ENCODE measurements at places on chromosomes 3 and 15.
A peak's percentile ranks its signal among the peaks of the same experiment; 100 is the strongest.

- no peak for DNase-seq
Measured at GRCh38 chr3:195078891-195079440, 192.0 kb downstream of the XXYLT1 start.

DNA sequence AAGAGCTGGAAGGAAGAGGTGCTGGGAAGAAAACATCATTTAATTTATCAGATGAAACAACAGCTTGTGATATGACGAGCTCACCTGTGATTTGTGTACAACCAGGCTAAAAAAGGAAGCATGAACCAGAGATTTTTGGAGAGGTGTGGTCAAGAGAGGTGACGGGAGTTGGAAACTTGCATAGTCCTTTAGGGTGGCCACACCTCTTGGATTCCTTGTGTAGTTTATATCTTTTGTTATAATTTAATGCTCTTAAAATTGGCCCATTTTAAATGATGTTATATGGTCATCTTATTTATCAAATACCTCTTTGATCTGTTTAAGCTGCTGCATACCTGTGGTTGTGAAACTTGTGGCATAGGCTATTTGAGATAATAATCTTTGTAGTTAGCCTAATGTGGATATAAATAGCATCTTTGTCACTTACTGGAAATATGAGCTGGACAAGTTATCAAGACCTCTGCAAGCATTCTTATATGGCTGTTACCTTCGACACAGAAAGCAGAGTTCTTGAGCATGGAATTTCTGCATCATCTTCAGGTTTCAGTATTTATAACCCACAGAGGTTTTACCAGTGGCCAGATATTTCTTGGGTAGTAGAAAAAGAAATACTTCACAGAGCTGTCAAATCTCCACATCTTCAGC lies 49.1 kb downstream of the IL1RAP start:
- DNase-seq, result no peak

DNA sequence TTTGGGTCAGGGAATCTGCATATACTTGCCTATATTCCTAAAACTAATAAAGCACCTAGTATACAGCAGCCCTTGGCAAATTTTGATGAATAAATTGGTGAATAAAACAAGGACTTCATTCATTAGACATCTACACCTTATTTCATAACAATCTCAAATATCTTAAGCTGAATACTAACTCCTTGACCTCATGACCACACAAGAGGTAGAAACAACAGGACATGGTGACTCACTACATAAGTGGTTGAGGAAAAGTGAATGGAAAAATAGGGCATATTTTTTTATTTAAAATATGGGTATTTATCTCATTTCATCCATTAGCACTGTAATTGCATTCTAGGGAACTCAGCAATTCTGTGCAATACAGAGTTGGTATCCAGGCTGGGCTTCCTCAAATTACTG lies 7.8 kb upstream of the STAC start:
- DNase-seq, result peak; percentile 42

- DNase-seq, result no peak
Measured at GRCh38 chr3:37162501-37163245, 11.7 kb downstream of the LRRFIP2 start.

GRCh38 chr3:24305795-24306467 lies 188.7 kb downstream of the THRB start:
- DNase-seq, result no peak

DNA sequence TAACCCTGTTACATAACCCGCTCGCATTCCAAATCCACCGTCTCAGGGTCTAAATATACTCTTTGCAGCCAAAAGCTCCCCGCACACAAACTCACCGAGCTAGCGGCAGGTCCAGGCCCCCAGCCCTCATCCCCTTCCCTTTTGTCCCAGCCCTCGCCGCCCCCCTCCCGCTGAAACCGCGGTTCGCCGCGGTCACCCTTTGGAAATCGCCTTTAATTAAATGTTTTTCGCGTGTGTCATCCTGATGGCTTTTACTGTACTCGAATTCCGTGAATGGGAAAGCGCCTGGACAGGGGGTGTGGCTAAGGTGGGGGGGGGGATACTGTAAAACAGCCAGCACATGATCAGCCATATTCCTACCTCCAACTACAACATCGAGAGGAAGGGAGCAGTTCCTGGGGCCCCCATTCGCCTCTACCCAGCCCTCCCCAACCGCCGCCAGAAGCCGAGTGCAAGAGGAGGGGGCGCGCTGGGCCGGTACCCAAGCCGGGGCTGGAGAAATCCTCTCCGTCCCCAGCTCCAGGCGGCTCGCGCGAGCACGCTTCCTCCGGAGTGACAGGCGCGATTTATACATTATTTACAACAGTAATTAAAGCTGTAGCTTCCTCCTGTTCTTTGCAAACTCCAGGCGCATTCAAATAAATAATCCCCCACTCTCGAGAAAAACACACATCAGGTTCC lies 1.7 kb downstream of the RORA start:
- no peak for DNase-seq

- DNase-seq, result no peak
Measured at GRCh38 chr3:15794303-15794771, 3.4 kb downstream of the ANKRD28 start.

DNA sequence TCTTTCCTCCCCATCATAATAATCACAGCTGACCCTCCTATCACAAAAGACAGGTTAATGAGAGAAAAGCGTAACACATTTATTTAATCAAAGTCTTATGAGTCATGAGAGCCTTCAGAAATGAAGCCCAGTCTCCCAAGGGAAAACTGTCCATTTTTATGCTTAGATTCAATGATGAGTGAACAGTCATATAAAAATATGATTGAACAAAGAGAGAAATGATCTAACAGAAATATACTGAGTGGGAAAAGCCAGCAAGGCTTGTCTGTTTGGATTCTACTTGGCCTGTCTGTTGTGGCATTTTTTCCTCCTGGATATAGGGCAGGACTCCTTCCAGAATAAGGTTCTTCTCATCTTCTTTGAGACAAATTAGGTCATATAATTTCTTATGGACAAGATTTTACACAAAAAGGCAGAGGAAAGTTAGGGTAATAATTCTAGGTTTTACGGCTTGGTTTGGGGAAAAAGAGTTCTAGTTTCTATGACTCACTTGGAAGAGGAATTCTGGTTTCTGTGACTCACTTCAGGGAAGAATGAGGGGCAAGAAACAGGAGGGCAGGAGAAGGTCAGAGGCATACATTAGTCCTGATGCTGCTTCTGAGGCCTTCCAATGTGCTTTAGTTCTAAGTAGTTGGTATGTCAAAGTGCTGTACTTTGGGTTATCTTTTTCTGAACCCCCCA lies 534.2 kb downstream of the ZIC1 start:
- no peak for DNase-seq

GRCh38 chr3:32969656-32970055 lies 18.2 kb downstream of the CCR4 start:
- DNase-seq, result no peak

GRCh38 chr3:184805351-184806038 lies 6.5 kb upstream of the VPS8 start:
- no peak for DNase-seq

DNA sequence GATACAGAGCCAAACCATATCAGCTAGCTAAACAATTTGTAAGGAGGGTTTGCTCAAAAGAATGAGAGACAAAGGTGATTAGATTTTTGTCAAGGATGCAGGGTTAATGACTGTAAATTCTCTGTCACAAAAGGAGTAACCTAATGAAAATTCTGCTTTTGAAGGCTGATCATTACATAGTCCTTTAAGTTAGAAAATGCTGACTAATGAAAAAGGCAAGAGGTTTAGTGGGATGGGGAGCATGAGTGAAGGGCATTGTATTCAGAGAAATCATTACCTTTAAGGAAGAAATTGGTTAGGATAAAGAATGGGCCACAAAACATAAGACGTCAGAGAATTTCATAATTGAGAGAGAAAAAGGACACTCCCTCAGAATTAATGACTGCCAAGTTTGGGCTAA lies 97.7 kb downstream of the TP63 start:
- no peak for DNase-seq

GRCh38 chr3:169169340-169169963 lies 494.1 kb downstream of the MECOM start:
- DNase-seq, result no peak

DNA sequence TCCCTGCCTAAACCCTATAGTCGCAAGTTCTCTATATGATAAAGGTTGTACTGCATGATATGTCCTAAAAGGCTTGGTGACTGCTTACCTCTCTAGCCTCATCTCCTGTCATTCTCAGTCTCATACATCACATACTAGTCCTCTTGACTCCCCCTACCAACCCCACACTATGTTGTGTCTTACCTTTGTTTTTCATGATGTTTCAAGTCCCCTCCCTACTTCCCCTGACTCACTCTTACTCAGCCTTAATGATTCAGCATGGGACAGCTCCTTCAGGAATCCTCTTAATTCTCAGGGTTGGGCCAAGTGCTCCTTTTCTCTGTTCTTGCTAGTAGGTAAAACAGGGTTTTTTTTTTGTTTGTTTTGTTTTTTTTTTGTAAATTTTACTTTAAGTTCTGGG lies 49.6 kb downstream of the SLMAP start:
- peak; percentile 83 for DNase-seq

DNA sequence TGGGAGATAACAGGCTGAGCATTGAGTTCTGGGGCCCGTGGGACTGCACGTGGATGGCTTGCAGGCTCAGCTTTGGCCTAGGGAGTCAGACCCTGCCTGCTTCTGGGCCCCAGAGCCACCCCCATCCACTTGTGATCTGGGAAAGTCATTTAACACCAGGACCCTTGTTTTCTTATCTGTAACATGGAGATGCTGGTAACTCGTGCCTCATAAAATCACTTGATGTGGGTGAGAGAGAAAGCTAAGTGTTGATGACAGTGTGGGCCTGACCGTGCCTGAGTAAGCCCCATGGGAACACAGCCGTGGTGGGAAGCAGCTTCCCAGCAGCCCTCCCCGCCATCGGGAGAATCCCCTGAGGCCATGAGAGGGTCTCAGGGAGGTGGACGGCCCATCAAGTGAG lies 378.1 kb downstream of the GABRB3 start:
- no peak for DNase-seq

GRCh38 chr3:141243271-141243707 lies 11.7 kb downstream of the PXYLP1 start:
- DNase-seq, result no peak

DNA sequence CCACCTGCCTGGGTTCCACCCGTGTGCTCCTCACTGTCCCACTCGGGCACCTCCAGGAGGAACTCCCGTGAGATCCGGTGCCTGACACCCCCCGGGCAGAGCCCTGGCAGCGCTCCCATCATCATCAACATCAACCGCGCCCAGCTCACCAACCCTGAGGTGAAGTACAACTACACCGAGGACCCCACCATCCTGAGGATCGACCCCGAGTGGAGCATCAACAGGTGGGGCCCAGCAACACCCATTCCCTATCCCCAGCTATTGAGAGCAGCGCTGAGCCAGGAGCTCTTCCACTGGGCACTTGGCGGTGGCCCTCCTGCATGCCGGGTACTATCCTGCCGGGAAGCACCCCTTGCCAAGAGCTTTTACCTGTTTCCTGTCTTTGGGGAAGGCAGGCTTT lies 33.5 kb downstream of the PLXNA1 start:
- DNase-seq, result no peak

GRCh38 chr15:64161688-64162477 lies 939 bp downstream of the PPIB start:
- no peak for DNase-seq

DNA sequence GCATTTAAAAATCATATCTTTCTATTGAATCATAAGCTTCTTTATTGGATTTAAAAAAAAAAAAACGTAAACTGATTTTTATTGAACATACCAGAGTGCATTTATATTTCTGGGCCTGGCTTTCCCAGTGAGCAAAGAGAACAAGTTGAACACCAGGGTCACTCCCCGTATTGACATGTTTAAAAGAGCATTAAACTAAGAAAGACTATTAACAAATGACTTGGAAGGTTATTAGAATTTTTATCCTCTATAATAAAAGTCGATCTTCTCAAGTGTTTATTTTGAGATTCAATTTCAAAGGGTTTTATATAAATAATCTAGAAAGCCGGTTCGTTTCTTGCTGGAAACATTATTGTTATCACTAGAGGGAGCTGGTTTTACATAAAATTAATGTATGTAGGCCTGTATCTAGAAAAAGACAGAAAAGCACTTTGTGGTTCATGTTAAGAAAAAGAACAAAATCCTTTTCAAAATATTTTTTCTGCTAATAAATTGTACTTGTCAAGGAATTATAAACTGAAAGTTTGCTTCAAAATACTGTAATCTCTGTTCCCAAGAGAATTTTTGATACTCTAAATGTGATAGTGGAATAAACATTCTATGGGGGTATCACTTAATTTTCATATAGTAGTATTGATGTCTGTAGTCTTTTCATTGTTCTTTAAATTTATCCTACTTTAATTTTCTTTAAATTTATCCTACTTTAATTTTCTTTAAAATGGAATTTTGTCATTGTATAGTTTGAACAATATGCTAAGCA lies 321.8 kb upstream of the MME start:
- DNase-seq, result no peak

DNA sequence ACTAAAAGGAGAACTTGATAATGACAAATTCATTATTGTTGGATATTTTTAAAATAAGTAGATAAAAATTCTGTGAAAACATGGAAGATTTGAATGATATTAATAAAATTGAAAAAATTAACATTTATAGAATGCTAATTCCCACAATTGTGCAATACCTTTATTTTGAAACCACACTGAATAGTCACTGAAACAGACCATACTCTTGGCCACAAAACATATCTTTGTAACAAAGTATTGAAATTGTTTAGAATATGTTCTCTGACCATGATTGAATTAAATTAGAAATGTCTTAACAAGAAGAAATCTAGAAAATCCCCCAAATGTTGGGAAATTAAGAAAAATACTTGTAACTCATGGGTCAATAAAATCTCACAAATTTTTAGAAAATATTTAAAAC lies 49.2 kb downstream of the ARHGAP11B start:
- DNase-seq, result no peak

- DNase-seq, result no peak
Measured at GRCh38 chr3:113676261-113676660, 20.2 kb downstream of the USF3 start.

GRCh38 chr3:195790901-195791300 lies 20.8 kb downstream of the MUC4 start:
- DNase-seq, result no peak

DNA sequence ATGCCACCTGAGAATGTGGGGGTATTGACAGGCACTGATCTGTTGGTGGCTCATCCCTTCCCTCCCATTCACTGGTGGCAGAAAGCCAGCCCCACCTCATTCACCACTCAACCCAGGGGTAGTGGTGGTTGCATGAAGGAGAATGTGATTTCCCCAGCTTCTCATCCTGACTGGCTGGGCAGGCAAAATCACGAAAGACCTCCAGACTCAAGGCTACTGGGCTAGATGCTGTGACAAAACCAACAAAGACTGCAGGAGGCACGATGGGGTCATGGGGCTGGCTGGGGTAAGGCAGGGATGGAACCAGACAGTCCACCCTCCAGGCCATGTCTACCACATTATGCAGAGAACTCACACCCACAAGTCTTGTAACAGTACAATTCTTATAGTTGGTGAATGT lies 33.9 kb downstream of the FSTL1 start:
- no peak for DNase-seq

DNA sequence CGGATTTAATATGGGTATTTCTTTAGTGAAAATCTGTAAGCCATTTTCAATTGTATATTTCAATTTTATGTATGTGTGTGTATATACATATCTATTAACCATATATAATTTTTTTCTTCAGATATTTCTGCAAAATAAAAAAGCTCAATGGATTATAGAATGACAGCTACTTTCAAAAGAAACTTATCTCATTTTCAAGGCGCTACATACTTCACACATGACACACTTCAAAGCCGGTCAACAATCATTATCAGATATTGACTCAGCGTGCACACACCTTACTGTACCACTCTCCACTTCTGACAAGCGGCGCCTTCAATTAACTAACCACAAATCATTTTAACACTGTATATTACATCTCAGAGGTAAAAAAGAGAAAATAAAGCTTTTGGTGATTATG lies 39.6 kb downstream of the ATP13A3 start:
- DNase-seq, result no peak

GRCh38 chr3:11878837-11879236 lies 32.2 kb upstream of the TAMM41 start:
- no peak for DNase-seq

All from keratinocyte (primary cell).